Epithelial cell of proximal tubule (primary cell): ENCODE measurements at places on chromosomes 12 and 14.

GRCh38 chr14:90299408-90299807 is 32.3 kb downstream of the NRDE2 start:
- no peak for DNase-seq

GRCh38 chr14:39107591-39107996 is 4.6 kb upstream of the SEC23A start:
- DNase-seq: no peak

DNA sequence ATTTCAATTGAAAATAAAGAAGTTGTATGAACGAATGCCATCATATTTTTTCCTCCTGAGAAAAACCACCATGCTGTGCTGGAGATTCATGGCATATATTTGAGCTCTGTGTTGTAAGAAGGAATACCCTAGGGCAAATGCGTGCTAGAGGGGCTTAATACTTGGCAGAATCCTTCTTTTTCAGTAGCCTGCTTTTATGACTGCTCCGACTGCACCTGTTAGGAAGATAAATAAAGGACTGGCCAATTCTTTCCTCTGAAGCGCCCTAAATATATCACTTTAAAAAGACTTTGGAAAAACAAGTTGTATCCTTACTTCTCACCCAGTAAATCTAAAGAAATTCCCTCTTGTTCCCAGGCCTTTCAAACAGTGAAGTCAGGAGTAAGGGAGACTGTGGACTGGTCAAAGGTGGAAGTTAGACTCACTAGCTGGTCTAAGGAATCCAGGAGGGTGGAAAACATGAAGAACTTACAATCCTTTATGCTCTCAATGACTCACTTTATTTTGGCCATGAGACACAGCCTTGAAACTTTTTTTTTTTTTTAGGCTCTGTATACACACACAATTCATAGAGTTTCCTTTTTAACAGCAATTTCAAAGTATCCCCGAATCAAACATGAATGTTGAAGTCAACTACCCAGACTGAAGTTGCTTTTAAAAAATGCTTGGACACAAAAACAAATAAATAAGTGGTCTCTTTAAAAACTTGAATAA is 5.2 kb downstream of the MYBPC1 start:
- DNase-seq: no peak

DNA sequence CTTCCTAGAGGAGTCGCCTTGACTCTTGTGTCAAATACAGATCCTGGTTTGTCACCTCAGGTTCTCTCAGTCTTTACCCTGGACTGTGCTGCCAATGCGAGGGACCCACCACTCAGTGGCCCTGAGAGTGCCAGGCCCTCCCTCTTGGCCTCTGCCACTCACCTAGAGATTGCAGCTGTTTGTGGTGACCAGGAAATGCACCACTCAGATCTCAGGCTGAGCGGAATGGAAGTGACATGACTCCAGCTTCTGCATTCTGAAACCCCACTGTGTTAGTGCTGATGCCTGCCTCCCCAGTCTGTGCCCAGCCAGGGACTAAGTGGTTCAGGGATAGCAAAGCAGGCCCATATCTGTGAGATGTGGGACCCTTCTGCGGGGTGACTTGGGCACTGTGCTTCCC is 27.8 kb upstream of the NEDD1 start:
- no peak for DNase-seq

DNA sequence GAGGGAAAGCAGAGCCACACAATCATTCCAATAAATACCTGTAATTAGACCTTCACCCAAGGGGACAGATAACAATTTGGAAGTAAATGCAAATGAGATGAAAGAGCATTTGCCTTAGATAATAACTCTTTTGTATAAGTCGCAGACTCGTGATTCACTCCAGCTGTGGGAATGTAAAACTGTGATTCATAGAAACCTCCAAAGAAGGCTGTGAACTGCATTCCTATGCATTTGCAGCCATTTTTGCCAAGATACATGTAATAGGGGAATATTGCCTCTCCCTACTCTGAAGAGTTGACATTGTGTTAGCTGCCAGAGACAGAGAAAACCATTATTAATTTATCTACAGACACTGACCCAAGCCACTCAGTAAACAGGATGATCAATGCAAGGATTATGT is 181.9 kb upstream of the ARHGAP5 start:
- DNase-seq: no peak

DNA sequence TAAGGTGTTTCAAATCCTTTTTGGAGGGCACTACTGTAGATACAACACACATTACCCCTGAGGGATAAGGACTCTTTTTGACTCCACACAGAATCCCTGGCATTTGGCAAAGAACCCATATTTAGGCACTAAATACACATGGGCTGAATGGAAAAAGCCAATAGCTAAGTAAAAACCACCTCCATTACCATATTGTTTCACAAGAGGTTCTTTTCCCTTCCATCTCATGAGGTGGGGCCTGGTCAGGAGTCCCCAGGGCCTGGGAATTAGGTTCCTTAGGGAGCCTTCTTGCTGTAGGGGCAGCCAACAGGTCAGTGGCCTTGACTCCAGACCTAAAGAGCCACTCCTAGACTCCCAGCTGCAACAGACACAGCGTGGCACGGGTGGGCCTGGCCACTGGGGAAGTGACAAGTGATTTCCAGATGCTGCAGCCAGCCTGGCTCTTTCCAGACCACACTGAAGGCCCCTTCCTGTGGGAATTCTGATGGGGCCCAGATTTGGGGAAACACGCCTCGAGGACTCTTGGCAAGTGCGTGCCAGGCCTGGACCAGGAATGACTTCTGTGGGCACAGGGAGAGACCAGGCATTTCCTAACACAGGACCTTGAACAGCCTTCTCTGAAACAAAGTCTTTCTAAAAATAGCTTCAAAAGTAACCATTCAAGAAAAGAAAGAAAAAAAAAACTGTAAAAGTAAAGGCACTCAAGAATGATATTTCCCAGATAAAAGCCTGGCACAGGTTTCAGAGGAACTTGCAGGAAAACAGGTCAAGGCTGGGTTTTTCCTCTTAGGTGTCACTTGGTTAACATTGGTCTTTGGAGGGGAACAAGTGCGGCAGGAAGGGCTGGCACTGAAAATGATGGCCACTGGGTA is 18.1 kb downstream of the SSH1 start:
- no peak for DNase-seq

- DNase-seq: no peak
Observed at GRCh38 chr14:99179946-99180345, 92.1 kb downstream of the BCL11B start.

GRCh38 chr14:96215452-96216244 is 11.0 kb downstream of the BDKRB2 start:
- no peak for DNase-seq
